ENCODE measurements at places on chromosomes 4 and X.

DNA sequence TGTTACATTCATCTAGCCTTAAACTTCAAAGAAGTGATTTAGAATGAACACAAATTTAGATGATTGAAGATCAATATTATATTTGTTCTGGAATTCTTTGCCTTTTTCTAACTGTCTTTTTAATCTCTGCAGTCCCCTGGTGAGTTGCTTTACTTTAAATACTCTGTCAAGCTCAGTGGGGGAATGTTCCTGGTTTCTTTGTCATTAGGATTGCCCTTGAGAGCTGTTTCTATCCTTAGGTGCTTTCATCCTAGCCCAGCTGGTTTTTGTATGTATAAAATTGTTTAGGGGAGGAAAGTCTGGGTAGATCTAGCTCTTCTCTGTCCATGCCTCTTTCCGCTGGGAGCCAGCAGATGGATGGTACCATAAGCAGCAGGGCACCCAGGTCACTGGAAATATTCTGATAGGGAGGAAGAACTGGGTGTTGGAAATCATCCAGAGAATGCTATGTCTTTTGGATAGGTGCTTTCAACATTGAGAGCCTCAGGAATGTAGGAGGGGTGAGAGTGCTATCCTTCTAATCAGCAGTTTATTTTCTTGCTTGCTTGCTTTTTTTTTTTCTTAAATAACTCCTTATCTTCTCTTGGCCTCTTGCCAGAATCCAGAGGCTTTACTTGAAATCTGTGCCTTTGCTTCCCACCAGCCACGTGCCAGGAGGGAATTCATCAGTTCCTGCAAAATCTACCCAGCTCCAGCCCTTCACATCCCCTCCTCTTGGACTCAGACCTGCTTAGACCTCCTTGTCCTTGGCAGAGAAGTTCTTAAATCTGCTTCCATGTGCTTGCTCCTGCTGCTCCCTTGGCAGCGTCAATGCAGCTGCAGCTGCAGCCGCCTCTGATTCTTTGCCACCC is 215.3 kb upstream of the ANXA3 start:
- DNase-seq: no peak

GRCh38 chr4:70877556-70877955 is 24.6 kb upstream of the MOB1B start:
- no peak for DNase-seq

GRCh38 chrX:37371578-37371991 is 22.4 kb downstream of the PRRG1 start:
- no peak for DNase-seq

GRCh38 chr4:14025111-14025510 is 397.6 kb upstream of the BOD1L1 start:
- no peak for DNase-seq

GRCh38 chr4:77127837-77128621 is 29.0 kb upstream of the CCNG2 start:
- DNase-seq: no peak

DNA sequence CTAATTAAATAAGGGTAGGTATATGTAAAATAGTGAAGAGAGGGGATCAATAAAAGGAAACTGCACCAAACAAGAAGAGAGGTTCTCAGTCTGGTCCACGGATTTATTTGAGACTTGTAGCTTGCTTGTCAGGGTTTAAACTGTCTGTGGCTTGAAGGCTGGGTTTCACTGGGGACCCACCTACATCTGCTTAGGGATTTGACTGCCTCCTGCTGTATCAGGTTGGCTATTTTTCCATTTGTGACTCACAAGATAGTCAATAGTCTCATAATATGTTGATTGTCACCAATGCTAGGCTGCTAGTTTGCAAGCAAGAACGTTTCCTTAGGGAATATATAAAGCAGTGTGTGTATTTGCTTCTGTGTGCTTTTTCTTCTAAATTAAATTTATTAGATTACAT is 1950.7 kb upstream of the IGFBP7 start:
- DNase-seq: no peak

DNA sequence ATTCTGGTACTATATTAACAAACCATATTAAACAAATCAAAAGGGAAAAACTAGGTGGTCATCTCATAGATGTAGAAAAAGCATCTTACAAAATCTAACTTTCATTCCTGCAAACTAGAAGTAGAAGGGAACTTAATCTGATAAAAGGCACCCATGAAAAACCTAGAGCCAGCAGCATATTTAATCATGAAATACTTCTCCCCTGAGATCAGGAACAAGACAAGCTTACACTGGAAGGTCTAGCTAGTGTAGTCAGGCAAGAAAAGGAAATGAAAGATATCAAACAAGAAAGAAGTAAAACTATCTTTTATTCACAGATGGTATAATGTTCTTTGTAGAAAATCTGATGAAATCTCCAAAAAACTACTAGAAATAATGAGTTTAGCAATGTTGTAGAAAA is 41.2 kb downstream of the ATP10D start:
- DNase-seq: no peak

DNA sequence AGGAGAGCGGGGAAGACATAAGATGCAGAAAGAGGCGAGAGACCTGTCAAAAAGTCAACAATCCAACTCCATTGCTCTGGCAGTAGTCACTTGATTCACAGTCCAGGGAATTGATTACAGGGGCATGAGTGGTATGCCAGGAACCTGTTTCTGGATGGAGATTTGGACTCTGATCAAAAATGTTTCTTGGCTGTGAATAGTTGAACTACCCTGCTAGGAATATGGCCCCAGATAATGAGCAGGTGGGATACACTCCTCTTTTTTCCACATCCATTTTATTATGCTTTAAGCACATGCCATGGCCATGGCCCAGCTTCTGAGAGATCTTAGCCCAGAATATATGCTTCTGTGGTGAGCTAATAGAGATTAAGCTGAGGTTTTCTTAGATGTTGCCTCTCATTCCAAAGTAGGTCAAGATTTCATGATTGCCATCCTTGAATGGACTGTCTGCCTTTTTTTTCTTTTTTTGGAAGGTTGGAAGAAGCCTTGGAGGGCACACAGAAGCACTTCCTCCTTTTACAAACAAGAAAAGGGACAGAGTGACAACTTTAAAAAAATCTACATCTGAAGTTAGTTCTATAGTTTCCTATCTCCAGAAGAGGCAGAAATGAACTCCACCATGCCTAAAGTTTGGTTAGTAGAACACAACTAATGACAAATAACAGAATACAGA is 121.9 kb downstream of the KIT start:
- DNase-seq: no peak

DNA sequence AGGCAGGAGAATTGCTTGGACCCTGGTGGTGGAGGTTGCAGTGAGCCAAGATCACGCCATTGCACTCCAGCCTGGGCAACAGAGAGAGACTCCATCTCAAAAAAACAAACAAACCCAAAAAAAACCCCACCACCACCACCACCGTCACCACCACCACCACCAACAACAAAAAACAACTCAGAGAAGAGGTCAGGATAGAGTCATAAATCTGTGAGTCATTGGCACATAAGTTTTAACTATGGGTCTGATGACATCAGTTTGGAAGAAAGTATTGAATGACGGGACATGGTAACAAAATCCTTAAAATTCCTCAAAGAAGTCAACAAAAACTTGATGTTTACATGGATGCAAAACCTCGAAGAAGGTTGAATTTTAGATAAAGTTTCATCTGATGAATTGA is 288.0 kb upstream of the SFRP2 start:
- no peak for DNase-seq

GRCh38 chrX:1492421-1493012 is 39.8 kb upstream of the ASMTL start:
- DNase-seq: no peak

GRCh38 chr4:28004520-28004919 is 1143.9 kb downstream of the STIM2 start:
- DNase-seq: no peak

DNA sequence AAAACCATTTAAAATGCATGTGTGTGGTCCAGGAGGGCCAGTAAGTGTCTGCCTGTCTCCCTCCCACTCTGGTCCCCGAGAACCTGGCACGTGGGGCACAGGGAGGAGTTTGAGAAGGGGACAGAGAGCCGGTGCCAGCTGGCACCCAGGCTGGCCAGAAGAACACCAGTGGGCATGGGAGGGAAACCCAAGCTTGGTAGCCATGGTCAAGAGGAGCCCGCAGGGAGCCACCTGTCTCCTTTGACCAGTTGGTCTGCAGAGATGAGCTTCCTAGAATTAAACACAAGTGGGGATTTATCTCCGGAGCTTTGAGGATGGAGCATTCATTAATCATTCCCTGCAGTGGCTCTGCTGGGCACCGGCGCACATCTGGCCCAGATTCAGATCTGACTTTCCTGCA is 41.6 kb downstream of the HMX1 start:
- no peak for DNase-seq

- DNase-seq: no peak
Observed at GRCh38 chrX:153649915-153650782, 3.1 kb downstream of the DUSP9 start.

- no peak for DNase-seq
Observed at GRCh38 chrX:120736989-120737388, 107.1 kb upstream of the C1GALT1C1 start.

DNA sequence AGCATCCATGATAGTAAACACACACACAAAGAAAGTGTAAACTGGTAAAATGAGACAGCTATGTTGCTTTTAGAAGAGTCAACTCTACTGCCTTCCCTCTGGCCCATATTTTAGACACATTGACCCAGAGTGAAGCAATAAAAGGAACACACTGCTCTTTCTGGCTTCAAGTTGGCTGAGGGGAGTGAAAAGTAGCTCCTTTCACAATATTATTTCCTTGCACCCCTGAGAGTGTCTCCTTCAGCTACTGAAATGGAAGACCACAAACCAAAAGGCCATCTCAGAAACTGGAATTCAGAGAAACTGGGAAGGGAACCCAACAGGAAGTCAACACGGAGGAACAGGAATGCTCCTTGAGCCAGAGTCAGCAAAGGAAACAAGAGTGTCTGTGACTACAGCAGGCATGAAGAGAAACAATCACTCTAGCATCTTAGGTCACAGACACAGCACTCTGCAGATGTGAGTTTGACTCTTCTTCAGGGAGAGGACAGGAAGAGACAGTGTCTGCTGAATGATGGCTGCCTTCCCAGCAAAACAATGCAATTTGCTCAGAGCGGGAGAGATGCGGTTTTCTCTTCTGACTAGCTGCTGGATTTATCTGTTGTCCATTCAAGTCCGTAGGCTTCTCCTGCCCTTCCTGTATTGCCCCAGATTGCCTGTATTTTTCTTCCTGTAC is 106.7 kb downstream of the SPATA18 start:
- DNase-seq: no peak

- DNase-seq: no peak
Observed at GRCh38 chr4:68304731-68305130, 45.2 kb downstream of the YTHDC1 start.

GRCh38 chrX:9569876-9570301 is 105.0 kb downstream of the TBL1X start:
- DNase-seq: no peak

Measured in GM18507 (cell line).